LoVo (cell line): ENCODE measurements at places on chromosomes 11 and 22.

DNA sequence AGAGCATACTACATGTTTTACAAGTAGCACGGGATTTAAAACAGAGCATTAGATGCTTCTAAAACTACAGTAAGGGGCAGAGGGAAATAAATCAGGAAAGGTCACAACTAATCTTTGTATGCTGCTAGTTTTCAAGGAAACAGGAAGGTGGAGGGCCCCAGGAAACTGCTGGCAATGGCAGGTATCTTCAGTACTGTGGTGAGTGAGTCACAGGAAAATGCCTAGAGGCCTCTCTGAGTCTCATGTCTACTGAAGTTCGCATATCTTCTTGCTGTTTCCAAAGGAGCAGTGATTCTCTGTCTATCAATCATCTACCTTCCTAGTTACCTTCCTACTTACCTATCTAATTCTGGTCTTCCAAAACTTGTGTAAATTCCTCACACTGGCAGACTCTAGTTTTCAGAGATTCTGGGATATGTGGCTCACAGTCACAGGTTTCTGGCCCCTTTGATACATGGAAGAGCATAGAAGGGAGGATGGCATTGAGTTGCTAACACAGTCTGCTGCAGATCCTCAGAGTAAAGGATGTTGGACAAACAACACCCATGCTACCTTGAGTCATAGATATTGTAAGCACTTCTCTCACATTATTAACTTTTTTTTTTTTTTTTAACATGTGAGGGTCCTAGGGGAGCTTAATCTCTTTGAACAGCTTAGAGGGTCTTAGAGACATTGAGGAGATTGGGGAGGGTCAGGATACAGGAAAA is 58.8 kb upstream of the SYN3 start:
- DNase-seq = peak; percentile 30

- DNase-seq = no peak
Observed at GRCh38 chr22:46262449-46263215, 511 bp downstream of the PKDREJ start.

DNA sequence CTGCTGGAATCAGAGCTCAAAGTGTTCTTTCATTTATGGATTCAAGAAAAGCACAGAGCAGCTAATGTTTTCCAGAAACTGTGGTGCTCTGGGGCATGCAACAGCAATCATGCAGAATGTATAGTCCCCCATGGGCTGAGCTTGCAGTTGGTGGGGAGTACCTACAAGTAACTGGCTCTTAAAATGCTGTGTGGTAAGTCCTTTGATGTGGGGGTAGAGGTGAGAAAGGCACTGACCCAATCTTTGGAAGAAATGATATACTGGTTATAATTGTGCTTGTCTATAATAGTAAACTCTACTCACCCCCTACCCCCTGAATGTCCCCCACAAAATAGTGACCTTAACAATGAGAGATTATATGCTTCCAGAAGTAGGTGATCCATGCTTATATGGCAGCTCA is 29.1 kb upstream of the CD44 start:
- DNase-seq = no peak

DNA sequence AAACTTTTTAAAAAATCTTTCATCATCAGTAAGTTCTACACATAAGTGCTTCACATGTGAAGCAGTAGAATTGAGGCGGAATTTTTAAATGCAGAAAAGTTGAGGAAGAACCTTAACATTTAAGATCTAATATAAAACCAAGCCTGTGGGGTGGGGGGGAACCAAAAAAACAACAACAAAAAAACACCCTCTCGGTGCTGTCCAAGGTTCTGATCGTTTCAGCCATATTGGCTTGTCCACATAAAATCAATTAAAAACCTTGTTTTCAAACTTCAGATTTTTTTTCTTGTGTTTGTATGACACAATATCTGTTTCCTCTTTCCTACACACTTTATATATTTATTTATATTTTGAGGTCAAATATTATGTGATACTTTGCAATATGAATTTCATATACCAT is 130.0 kb downstream of the WNT7B start:
- DNase-seq = no peak

DNA sequence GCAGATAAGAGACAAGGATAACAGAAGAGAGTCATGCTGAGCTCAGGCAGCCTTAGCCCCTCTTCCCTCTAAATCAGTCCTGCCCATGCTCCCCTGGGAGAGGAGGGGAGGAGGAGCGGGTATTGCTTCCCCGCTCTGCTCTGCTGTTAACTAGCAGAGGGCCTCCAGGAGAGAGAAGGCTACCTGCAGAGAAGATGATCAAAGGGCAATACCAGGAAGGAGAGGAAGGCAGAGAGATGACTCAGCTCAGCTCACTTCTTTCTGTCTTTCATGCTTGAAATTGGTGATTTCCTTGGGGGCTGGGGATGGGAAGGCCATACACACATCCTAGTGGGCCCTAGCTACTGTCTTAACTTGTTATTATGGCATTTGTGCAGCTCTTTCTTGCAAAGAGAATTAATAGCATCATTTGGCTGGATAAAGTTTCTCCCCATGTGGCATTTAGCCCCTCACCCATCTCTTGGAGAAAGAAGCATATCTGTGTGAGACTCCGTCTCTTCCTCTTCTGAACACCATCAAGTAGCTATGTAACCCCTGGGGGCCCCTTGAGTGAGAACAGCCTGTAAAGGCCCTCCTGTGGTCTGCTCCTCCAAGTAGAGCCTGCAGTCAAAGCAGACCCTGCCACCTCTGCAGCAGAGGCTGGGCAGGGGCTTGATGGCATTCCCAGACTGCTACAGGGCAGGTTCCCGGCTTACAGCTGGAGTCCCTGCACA is 33.4 kb upstream of the AMOTL1 start:
- DNase-seq = peak; percentile 48

DNA sequence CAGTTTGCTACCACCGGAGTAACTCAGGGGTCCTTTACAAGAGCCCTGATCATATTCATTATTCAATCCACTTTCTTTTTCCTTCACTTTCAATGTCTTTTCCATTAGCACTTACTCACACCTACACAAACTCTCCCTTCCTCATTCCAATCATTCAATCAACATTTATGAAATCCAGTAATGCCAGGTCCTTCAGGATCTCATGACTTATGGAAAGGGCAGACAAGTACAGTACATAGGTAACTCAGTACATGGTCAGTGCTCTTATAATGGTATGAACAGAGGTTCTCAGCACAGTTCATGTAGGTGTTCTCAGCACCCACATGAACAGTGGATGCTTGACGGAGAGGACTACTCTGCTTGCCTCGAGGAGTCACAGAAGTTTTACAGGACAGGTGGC is 106.6 kb downstream of the USP35 start:
- DNase-seq = no peak

GRCh38 chr11:120465921-120466534 is 45.5 kb upstream of the GRIK4 start:
- no peak for DNase-seq

GRCh38 chr11:12285106-12285505 is 92.3 kb upstream of the PARVA start:
- DNase-seq = no peak

DNA sequence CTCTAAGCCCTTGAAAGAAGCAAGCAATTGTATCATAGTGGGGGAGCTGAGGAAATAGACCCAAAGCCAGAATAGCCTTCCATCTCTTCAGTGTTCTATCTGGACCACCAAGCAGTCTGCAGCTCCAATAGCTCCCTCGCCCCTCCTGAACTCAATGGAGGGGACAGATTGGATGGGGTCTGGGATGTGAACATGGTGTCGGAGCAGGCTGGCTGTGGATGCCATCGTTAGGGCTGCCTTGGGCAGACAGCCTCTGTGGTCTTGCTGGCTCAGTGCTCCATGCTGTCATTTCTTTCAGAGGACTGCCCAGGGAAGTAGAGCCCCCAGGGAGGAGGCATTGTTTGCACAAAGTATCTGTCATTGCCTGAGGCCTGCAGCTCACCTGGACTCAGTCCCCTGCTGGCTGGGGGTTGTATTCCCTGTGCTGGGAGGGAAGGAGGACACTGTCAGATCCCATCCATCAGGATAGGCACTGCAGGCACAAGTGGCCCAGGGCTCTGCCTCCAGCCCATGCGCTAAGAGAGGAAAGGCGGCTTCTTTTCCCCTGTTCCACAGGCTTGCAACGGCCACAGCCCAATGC is 537.7 kb downstream of the BUD13 start:
- no peak for DNase-seq

- DNase-seq = no peak
Observed at GRCh38 chr11:78469896-78470295, 52.3 kb upstream of the GAB2 start.

GRCh38 chr11:33997584-33998251 is 53.8 kb upstream of the CAPRIN1 start:
- no peak for DNase-seq

DNA sequence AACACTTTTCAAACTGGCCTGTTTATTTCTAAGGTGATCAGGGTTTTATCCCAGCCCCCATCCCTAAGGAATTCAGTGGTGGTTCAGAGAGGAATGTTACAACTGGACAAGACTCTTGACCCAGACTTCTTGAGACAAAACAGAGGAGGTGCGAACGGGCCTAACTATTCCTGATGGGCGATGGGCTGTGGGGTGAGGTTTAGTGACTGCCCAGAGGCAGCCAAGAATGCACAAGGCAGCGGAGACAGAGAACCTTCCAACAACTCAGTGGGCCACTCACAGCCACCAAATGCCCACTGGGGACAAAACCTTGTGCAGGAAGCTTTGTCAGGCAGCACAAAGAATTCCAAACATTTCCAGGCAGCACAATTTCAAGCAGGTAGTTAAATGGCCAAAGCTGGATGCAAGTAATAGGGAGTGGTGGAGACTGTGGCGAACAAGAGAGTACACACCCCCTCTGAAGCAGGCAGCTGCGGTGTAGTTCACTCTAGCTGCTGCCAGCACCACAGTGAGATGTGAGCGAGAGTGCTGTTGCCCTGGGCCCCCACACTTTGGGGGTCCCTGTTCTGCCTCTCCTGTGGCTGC is 29.2 kb downstream of the SCUBE1 start:
- DNase-seq = no peak

DNA sequence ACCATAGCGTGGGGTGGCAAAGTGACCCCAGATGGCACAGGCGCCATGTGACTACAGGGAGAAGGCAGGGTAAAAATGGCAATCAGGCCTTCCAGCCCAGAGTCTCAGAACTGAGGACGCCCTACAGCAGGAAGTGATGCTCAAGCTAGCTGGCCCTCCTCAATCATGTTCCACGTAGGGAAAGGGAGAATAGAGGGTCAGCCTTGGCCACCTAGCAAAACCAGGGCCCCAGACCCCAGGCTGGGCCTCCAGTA is 978 bp upstream of the ANKRD13D start:
- no peak for DNase-seq

- peak; percentile 12 for DNase-seq
Observed at GRCh38 chr22:22520020-22520656, at the start of gene ZNF280A. Gene ZNF280A, minus strand, starts transcription at chr22:22520270. Its CDS starts 4,640 bp downstream, at chr22:22515630.
